ENCODE measurements at places on chromosomes 16 and 17. TPM values are rescaled to one million over a fixed set of nuclear protein-coding genes. Genes with fewer than 3 reads are reported as not detected.

RNF167 gene
- 15.5 TPM for total RNA-seq

PRR29 gene
- 0.28 TPM for total RNA-seq

GAST gene
- total RNA-seq = not detected

AIPL1 gene
- not detected for total RNA-seq

SDR42E2 gene
- 0.09 TPM for total RNA-seq

KRT31 gene
- total RNA-seq = not detected

NCBP3 gene
- 19.4 TPM for total RNA-seq

VMO1 gene
- total RNA-seq = 0.19 TPM

MT4 gene
- total RNA-seq = not detected

CMTR2 gene
- total RNA-seq = 26.9 TPM

KRTAP4-6 gene
- not detected for total RNA-seq

ARHGDIG gene
- total RNA-seq = 3.5 TPM

KRTAP3-2 gene
- not detected for total RNA-seq

MLYCD gene
- 3.2 TPM for total RNA-seq

TEX19 gene
- total RNA-seq = under 0.01 TPM

NFAT5 gene
- total RNA-seq = 12.0 TPM

FOXN1 gene
- total RNA-seq = not detected

C16orf92 gene
- not detected for total RNA-seq

FAM20A gene
- not detected for total RNA-seq

WSCD1 gene
- total RNA-seq = 71.0 TPM

EVPL gene
- not detected for total RNA-seq

TBX2 gene
- 1.0 TPM for total RNA-seq

NRN1L gene
- not detected for total RNA-seq

MYH8 gene
- total RNA-seq = not detected

SLC13A2 gene
- total RNA-seq = not detected

UMOD gene
- not detected for total RNA-seq

MRM3 gene
- total RNA-seq = 34.0 TPM

VWA3A gene
- not detected for total RNA-seq

PRAC2 gene
- not detected for total RNA-seq

SLC5A2 gene
- total RNA-seq = under 0.01 TPM

NACA2 gene
- not detected for total RNA-seq

TMEM114 gene
- not detected for total RNA-seq

CFAP97D1 gene
- total RNA-seq = not detected

SOST gene
- not detected for total RNA-seq

KRTAP17-1 gene
- total RNA-seq = not detected

ASPHD1 gene
- 1.2 TPM for total RNA-seq

CLEC18A gene
- 1.0 TPM for total RNA-seq

CDH15 gene
- 0.19 TPM for total RNA-seq

CDH11 gene
- total RNA-seq = 91.9 TPM

ABI3 gene
- 14.3 TPM for total RNA-seq

TVP23A gene
- not detected for total RNA-seq

GRAPL gene
- total RNA-seq = 40.6 TPM

HS3ST6 gene
- total RNA-seq = not detected

TNFRSF17 gene
- total RNA-seq = not detected

CCL8 gene
- not detected for total RNA-seq

TNFRSF13B gene
- total RNA-seq = not detected

AATF gene
- total RNA-seq = 31.4 TPM

RAB34 gene
- 74.8 TPM for total RNA-seq

SLC38A7 gene
- total RNA-seq = 29.7 TPM

TEKT5 gene
- not detected for total RNA-seq

TEX14 gene
- total RNA-seq = under 0.01 TPM

CCR7 gene
- 0.09 TPM for total RNA-seq
